AG04450 (cell line): ENCODE measurements at places on chromosomes 6 and 20.

GRCh38 chr20:8298426-8299043 is 166.5 kb downstream of the PLCB1 start:
- no peak for DNase-seq

DNA sequence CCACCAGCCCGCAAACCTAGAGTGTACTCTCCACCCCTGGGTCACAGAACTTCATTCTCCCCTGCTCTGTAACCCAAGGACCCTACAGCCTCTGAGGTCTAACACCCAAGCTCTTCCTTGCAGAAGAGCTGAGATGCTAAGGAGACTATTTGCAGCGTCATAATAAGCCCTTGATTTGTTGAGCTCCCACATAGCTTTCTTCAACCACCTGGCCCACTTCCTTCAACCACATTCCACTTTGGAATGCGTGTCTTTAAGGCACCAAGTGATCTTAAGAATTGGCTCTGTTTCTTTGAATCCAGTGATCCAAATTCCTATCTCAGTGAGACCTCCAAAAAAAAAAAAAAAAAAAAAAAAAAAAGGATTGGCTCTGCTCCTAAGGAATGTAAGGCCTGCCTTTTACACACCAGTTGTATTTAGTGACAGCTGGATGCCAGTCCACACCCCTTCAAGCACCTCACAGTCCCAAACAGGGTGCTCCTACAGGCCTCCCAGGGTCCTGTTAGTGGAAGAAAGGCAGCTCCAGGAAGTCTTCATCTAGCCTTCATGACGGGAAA is 106.2 kb downstream of the UBE3D start:
- peak; percentile 58 for DNase-seq

DNA sequence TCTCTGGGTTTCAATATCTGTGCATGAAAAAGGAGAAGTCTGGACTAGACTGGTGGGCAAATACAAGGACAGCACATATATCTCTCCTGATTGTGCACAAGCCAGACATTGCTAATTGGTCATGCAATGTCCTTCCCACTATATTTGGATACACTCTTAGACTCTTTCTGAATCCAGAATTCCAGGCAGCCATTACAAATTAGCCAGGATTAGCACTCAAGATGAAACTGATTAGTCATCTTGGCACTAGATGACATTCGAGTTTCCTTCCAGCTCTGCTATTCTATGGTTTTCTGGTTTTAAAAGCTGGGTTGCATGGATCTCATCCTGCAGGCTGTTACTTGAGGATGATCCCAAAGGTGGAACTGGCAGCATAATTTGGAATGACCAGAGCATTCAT is 73.2 kb downstream of the SCP2D1 start:
- no peak for DNase-seq

DNA sequence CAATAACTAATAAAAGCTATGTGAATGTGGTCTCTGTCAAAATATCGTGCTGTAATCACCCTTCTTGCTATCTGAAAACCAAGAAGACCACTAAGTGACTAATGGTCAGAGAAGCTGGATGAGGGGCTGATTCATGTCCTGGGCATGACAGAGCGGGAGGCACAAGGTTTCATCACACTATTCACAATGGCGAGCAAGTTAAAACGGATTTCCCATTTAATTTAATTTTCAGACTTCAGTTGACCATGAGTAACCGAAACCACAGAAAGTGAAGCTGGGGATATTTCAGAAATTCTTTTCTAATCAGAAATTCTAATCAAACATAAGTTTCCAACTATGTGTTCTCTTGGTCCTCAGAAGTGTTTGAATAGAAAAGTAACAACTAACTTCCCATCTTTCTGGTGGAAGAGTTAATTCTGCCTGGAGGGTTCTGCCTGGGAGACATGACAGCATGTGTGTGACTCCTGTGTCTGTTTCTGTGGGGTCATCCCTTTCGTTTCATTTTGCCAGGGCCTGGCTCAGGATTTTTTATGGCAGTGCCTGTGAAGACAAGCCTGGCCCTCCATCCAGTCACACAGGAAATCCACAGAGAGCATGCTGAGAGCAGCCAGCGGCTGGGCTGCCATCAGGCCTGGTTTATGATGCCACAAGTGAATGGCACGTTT is 98.9 kb downstream of the FAM120B start:
- DNase-seq = peak; percentile 88

DNA sequence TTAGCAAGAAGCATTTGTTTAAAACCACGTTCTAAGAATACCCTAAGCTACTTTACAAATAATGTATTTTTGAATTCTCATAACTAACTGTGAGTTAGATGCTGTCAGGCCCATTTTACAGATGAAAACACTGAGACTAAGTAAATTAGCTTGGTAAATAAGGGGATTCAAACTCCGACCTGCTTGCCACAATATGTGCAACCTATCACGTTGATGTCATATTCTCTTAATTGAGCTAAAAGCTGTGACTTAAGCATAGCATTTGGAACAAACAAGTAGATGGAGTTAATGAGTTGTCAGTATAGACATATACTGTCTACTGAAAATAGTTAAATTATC is 9.4 kb upstream of the PERP start:
- DNase-seq = no peak
